ENCODE measurements at places on chromosomes 12 and 14.

DNA sequence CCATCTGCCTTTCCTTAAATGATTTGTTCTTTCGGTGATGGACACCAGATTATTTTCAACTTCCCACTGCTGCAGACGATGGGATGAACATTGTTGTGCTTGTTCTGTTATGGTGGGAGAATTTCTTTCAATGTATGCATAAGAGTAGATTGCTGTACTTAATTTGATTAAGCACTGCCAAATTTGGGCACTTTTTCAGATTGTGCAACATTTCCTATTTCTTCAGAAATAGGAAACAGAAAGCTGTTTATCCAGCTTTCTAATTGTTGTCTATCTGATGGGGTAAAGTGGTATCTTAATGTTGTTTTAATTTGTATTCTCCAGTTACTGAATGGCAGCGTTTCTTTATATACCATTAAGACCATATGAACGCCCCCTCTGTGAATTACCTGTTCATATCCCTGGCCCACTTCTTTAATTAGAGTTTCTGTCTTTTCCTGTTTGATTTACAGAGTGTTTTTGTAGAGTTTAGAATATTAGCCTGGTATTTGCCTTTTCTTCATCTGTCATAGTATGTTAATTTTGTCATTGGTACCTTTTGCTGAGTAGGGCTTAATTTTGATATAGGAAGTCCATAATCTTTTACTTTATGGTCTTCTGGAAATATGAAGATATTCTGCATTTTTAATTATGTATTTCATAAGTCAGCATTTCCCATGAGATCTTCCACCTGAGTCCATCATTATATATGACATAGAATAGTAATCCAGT, 59.6 kb downstream of the DIP2B start:
- DNase-seq = no peak

GRCh38 chr12:40222247-40222646, 2.5 kb upstream of the LRRK2 start:
- no peak for DNase-seq

DNA sequence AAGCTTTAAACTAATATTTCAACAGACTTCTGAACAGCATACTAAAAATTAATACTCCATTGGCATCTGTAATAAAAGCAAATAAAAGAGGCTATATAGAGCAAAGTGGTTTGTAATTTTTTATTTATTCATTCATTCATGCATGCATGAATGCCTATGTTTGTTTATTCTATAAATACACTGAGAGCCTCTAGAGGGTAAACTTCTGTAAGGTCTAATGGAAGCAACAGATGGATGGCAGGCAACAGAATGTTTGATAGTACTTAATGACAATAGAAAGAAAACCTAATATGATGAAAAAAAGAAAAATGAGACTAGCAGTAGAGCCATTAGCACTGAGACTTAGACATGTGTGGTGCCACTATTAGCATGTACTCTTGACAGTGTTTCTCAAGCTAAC, 253.1 kb downstream of the CCDC91 start:
- no peak for DNase-seq

- DNase-seq = no peak
Observed at GRCh38 chr14:72646861-72647528, 246.9 kb downstream of the DPF3 start.

DNA sequence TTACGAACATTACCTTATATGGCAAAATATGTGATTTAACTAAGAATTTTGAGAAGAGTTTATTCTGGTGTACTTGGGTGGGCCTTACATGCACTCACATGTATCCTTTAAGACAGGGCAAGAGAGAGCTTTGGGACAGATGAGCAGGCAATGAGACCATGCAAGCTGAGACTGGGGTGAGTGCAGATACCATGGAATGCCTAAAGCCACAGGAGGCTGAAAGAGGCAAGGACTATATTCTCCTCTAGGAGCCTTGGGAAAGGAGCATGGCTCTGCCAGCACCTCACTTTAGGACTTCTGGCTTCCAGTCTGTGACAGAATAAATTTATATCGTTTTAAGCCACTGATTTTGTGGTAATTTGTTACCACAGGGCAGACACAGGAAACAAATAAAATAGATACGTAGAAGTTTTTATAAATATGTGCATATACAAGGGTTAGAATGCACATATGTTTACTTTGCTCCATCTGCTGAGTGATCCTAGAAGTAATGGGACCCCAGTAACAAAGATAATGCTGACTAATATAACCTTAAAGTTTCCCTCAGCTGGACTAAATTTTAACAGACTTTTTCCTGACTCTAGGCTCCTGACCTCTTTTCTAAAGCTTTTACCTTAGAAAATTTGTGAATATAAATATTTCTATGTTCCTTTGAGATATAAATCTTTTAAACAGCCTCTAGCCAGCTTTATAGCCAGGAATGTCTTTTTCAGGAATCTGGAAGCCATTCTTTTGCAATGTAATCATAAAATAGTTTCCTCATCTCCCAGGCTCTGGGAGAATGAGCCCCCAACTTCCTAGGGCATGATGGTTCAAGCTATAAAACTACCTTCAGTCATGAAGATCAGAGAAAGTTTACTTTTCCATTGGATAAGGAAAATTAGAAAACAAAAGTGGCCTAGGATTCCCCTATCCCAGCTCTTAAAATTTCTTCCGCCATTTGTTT, 216.8 kb downstream of the PPFIA2 start:
- DNase-seq = peak; percentile 16
